ENCODE measurements at places on chromosomes 4 and X. TPM values are rescaled to one million over a fixed set of nuclear protein-coding genes. Genes with fewer than 3 reads are reported as not detected.

Gene TBC1D1
- 38.8 TPM for polyA plus RNA-seq

Gene VCX3B
- 0.41 TPM for polyA plus RNA-seq

DNA sequence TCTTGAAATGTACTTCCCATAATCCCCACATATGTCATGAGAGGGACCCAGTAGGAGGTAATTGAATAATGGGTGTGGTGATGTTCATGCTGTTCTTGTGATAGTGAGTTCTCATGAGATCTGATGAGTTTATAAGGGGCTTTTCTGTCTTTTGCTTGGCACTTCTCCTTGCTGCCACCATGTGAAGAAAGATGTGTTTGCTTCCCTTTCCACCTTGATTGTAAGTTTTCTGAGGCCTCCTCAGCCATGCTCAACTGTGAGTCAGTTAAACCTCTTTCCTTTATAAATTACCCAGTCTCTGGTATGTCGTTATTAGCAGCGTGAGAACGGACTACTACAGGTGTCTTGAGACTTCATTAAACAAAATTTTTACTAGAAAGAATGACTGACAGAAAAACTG, 323.2 kb downstream of the BMPR1B start:
- DNase-seq, result no peak

DNA sequence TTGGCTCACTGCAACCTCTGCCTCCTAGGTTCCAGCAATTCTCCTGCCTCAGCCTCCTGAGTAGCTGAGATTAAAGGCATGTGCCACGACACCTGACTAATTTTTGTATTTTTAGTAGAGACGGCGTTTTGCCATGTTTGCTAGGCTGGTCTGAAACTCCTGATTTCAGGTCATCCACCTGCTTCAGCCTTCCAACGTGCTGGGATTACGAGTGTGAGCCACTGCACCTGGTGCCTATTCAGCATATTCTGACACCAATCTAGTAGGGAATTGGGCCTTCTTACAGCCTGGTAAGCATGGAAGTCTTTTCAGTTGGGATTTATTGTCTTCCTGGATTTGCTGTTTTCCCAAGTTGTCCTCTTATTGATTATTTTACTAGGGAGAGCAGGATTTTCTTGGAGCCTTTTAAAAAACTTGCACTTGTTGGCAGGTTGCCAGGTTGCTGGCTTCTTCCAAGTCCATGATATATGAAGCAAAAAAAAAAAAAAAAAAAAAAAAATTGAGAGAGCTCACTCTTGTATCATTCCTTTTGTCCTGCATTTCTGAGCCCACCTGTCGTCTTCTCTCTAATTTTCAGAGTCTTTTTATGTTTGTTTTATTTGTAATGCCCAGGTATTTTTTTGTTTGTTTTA, 43.7 kb downstream of the TMPRSS11E start:
- DNase-seq, result peak; percentile 16

DNA sequence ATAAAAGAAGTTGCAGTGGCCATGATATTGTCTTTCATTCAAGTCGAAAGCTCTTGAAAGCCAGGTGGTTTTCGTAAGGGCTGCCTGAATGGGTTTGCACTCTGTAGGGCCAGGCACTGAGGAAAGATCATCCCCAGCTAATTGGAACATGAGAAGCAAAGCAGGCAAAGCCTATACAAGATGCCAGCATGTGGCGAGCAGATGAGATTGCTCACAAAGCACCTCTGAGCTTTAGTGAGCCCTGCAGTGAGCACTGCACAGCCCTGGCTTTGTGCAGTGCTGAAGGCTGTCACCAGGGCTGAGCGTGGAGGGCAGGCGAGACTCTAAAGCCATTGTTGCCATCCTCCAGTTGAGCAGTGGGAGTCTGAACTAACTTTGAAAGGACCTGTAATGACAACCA, 53.8 kb downstream of the HADH start:
- DNase-seq, result no peak

- no peak for DNase-seq
These were observed 214.7 kb downstream of the TRAM1L1 start for GRCh38 chr4:116870686-116871085.

- DNase-seq, result no peak
These were observed 709.0 kb downstream of the KLHL13 start for GRCh38 chrX:117407449-117408150.

- DNase-seq, result peak; percentile 86
These were observed 162.8 kb downstream of the FBXO8 start for GRCh38 chr4:174120446-174121295.

DNA sequence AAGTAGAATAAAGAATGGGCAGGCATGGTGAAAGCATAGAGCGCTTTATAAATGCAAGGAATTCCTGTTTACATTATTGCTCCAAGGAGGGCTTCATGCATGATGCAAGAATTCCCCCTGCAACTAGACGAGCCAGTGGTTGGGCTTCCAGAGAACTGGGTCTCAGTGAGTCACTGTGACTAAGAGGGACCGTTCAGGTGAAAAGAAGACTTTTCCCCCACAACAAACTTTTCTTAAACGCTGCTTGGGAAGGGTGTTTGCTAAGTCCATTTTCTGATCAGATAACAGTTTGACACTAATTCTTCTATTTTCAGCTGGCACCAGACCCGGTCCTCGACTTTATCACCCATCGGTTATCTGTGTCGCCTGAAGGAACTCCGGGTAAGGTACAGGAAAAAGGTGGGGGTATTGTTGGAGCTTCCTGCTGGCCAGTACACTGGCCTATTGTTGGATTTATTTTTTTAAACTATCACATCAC, 40.1 kb downstream of the LDB2 start:
- peak; percentile 71 for DNase-seq

DNA sequence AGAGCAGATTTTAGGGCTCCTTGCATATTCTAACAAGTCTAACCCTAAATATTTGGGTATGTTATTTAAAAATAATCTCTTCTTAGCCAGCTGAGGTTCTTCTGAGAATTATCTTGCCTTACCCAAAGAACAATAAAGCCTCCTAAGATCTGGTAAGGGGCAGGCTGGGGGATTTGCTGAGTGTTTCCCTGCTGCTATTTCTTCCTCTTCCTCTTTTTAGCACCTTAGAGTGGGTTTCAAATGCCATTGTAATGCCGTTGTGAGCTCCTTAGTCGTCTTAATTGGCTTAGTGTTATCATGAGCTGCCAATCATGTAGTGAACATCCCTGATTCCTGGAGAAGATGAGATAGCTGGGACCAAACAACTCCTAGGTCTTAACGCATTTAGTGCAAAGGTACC, 15.4 kb downstream of the STOX2 start:
- DNase-seq, result no peak

- DNase-seq, result no peak
These were observed at the start of gene ARHGAP4 for GRCh38 chrX:153925739-153926551. Gene ARHGAP4, minus strand, starts transcription at chrX:153926264. Its CDS starts 62 bp downstream, at chrX:153926202.

DNA sequence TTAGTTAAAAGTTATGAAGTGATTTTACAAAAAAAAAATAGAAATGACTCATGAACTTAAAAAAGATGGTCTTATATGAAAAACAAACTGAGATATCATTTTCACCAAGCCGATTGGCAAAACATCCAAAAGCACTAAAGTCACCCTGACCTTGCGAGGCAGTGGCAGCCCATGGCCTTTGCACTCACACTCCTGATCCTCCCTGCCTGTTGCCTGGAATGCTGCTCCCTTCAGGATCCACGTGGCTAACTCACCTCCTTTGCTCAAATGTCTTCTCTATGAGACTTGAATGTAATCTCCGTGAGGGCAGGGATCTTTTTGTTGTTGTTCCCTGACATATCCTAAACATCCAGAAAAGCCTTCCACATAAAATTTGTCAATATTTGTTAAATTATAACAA, 106.4 kb downstream of the RAPGEF2 start:
- no peak for DNase-seq

- DNase-seq, result no peak
These were observed 116.6 kb upstream of the TENM3 start for GRCh38 chr4:182126603-182127002.

DNA sequence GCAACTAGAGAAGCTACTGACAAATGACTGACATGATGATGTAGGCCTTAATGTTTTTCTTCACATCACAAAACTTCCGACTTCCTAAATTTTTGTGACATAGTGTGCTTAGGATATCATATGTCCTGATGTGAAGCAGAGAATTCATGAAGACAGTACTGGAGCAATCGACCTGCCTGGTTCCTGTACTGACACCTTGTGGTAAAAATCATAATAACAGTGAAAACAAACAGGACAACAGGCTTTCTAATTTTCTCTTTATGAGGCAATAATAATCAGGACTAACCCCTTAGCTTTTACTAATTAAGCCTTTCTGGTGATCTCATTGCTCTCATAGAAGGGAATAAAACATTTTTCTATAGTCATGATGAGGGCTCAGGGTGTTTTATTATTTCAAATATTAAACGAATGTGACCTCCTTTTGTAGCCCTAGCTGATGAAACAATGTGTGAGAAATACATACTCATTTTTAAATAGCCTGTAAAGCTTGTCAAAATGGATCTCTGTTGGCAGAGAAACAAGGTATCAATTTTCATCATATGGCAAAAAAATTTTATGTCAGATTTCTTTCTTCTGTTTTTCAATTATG, 158.4 kb downstream of the TENT5D start:
- DNase-seq, result peak; percentile 2

- no peak for DNase-seq
These were observed 69.7 kb downstream of the SRPX start for GRCh38 chrX:38150993-38151392.

- no peak for DNase-seq
These were observed 13.8 kb upstream of the PLXNB3 start for GRCh38 chrX:153750127-153750774.
